ENCODE measurements at places on chromosomes 4 and X.

GRCh38 chr4:39484582-39485272, 25.9 kb downstream of the LIAS start:
- DNase-seq = no peak

DNA sequence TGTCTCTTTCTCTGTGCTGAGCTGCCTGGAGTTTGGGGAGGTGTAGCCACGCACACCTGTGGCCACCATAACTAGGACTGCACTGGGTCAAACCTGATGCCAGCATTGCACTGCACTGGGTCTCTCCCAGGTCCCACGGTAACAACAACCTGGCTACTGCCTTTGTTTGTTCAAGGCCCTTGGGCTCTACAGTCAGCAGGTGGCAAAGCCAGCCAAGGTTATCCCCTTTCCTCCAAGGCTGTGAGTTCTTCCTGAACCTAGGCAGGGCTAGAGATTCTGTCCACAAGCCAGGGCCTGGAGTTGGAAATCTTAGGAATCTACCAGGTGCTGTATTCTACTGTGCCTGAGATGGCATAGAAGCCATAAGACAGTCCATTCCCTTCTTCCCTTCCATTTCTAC, 126.7 kb upstream of the MAGEE2 start:
- no peak for DNase-seq

GRCh38 chr4:112109360-112110058, 35.7 kb upstream of the FAM241A start:
- DNase-seq = no peak

DNA sequence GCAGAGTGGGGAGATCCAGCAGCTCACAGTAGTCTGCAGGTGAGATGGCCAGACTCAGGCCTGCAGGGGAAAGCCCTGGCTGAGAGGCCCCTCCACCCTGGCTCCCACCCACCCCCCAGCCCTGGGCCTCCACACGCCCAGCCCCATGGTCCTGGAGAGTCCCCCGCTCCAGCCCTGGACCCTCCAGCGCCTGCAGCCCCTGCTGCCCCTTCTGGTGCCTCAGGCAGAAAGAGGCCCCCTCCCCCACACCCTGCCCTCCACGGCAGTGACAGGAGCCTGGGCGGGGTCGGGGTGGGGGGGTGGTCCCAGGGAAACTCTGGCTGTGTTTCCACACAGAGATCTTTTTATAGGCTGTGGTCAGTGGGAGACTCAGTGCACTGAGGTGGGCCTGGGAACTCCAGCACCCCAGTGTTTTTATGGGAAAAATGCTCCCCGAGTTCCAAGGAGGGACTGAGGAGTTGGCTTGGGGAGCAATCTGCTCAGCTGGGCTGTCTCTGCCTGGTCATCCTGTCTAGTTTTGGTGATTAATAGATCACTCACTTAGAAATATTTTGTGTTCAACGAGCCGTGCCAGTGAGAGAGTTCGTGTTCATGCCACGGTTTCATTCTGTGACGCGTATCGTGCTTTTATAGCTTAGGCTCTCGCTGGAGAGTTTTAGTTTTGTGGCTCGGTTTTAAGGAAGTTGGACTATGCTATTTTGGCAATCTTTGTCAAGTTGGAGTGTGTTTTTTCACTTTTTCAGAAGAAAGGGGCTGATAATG, 53.1 kb upstream of the HGFAC start:
- DNase-seq = no peak

GRCh38 chr4:122005064-122005755, 53.4 kb upstream of the TRPC3 start:
- no peak for DNase-seq

DNA sequence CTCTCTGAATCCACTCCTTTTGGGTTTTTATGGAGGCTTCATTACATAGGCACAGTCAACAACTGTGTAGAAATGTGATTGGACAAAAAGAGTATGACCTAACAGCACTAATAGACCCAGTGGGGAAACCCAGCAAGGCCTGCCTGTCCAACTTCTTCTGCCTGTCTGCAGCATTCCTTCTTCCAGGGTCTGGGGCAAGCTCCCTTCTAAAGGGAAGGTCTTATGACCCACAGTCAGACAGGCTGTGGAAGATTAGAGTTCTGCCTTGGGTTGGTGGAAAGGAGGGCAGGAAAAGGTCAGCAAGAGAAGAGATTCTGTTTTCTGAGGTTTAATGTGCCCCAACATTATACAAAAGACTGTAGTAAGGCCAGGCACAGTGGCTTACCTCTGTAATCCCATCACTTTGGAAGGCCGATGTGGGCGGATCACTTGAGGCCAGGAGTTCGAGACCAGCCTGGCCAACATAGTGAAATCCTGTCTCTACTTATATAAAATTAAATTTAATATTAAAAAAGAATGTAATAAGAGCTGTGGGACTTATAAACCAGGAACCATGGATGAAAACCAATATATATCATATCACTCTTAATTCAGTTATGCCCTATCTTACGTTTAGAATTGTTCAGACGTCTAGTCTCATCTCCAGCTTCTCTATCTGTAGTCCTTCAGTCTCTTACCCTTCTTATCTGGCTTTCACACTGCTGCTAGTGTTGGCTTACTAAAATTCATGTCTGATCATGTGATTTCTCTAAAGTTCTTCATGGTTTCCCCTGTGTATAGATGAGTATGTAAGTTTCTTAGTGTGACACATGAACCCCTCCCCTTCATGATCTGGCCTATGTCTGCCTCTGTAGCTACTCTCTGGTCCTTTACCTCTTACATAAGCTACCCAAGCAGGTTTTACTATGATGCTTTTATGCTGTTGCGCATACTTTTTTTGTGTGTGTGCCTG, 6.2 kb downstream of the CLCN3 start:
- no peak for DNase-seq

DNA sequence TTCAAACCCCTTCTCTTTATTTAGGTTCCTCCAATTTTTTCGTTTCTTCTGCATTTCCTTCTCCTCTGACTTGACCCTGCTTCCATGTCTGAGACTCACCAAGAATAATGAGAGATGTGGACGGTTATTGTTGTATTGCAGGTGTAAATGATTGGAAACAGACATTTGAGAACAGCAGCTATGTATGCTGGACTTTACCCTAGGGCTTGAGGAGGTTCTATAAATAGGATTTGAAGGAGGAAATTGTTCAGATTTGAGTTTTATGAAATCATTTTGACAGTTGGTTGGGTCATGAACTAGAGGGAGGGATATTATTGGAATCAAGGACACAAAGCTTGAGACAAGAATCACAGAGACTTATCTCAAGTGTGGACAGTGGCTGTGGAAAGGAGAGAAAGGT, 614.6 kb upstream of the CPEB2 start:
- no peak for DNase-seq

GRCh38 chr4:15778289-15779241, at the start of gene CD38:
TSS of gene CD38 (plus strand) at chr4:15778328. CDS start at chr4:15778415, 87 bp downstream.
- no peak for DNase-seq

DNA sequence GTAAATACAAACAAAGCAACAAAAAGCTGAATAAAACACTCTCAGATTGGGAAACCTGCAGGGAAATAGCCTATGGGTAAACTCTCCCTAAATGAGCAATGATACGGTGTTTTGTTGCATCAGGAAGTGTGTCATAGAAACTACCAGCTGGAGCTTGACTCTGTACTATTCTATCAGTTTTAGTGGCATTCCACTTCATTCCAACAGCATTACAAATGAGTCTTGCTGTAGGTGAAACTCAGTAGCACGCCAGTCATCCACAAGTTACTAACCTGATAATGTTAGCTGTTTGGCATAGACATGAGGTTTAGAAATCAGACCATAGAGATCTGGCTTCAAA, 24.9 kb downstream of the FGFBP1 start:
- no peak for DNase-seq
